ENCODE measurements at places on chromosomes 16 and 17.

GRCh38 chr17:8410883-8411238 is 13.2 kb upstream of the RNF222 start:
- no peak for DNase-seq

- no peak for DNase-seq
Measured at GRCh38 chr16:3792472-3793012, 75.2 kb upstream of the TRAP1 start.

DNA sequence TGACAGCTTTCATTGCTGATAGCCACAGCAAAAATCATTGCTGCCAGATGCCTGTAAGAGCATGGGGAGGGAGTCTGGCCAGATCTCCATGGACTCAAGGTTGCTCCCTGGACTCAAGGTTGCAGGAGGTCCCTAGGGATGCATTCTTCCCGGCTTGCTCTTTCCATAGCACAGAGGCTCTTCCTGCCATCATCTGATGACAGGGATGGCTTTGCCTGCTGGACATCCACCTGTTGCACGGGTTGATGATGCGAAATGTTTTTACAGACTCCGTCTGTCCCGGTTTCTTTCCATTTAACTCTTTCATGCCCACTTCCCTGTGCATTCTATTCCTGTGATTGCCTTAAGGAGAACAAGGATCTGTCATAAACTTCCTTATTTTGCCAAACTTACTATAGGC is 115.6 kb upstream of the HSBP1 start:
- no peak for DNase-seq

DNA sequence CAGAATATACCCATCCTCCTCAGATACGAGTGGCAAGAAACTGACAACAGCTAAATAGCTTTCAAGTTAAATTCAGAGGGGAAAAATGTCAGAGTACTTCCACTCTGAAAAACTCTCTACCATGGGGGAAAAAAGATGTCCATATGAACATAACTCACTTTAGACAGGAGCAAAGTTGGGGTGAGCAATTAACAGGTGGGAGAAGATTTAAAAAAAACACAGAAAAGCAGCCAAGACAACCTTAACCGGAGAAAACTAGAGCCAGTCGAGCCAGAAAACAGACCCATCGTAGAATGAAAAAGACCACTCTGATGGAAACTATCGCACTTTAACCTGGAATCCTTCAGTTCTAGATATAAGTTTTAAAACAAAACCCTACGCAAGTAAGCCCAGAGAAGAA is 833 bp downstream of the TERF2 start:
- no peak for DNase-seq

DNA sequence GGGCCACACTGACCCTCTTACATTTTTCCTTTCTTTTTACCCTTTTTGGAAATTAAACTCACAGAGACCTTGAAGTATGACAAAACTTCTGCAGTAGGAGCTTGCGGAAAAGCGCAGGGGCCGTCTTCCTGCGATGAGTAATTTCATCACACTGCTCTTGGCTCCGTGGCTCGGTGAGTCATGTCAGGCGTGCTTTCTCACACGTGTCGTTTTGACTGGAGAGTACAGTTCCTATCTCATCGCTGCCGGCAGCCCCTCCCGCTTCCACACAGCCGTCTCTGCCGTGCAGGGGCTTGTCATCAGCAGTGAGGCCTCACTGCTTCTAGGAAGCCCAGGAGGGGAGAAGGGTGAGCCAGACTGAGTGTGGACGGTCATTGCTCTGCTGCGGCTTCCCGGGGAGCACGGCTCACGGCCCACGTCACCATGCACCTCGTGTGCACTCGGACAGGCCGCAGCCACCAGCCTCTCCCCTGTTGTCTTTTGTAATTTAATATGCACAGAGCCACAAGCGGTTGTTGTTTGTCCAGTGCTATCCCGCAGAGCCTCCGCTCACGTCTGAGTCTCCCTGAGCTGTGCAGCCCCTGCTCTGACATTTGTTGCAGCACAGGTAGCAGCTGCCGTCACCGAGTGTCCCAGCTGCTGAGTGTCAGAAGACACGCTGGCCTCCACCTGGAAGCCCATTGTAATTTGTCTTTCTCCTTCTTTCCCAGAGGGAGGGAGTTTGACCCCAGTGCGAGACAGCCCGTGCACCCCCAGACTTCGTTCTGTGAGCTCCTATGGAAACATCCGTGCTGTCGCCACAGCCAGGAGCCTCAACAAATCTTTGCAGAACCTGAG is 99.4 kb upstream of the CHMP6 start:
- peak; percentile 72 for DNase-seq

- DNase-seq = no peak
Measured at GRCh38 chr17:17345294-17345597, 42.1 kb downstream of the NT5M start.

- DNase-seq = no peak
Measured at GRCh38 chr17:37361543-37361942, 14.2 kb upstream of the C17orf78 start.

DNA sequence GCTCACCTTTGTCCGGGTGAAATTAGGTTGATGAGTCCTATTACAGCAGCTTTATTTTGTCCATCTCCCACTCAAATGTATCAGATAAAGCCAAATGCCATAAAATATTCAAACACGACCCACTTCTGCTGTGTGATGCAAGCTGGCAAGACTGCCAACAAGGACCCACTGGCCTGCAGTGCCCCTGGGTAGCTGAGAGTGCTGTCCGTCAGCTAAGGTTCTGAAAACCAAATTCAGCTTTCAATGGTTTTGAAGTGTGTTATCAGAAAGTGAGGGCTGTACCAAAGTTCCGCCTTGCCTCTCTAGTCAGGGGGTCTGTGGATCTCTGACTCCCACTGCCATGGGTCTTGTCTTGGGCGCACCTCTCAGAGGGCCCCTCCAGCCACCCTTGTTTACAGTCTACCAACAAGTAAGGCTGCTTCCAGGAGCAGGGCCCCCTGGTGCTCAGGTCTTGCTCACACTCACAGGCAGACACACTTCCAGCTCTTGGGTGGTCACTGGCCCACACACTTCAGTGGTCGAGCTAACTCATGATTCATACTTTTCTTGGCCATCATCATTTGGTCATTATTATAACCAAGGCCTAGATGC is 10.5 kb upstream of the CCDC182 start:
- DNase-seq = no peak

DNA sequence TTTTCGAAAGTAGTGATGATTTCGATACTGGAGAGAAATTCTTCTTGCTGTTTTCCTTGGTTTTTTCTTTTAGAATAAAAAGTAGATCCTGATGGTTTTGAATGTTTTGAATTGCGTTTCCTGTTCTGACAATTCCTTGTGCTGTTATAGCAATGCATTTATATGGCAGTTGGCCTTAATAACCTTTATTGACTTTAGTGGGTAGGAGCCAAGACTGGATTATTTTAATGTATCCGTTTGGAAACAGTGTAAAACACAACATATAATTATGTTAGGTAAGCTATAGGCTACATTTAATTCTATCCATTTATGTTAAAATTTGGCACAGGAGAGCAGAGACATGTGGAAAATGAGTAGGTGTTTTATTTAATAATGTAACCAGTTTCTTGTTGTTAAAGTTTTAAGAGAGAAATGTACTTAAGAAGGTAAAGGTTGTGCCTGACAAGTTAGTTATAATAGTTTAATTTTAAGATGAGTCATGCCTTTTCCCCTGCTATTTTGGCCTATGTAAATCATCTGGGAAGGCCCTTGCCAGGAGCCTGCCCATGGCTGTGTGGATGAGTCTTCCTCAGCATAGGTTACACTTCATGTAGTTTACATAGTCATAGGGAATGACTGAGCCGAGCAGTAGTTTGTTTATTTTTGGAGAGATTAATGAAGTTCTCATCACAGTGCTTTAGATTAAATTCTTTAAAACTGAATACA is 189.9 kb downstream of the FTO start:
- no peak for DNase-seq

DNA sequence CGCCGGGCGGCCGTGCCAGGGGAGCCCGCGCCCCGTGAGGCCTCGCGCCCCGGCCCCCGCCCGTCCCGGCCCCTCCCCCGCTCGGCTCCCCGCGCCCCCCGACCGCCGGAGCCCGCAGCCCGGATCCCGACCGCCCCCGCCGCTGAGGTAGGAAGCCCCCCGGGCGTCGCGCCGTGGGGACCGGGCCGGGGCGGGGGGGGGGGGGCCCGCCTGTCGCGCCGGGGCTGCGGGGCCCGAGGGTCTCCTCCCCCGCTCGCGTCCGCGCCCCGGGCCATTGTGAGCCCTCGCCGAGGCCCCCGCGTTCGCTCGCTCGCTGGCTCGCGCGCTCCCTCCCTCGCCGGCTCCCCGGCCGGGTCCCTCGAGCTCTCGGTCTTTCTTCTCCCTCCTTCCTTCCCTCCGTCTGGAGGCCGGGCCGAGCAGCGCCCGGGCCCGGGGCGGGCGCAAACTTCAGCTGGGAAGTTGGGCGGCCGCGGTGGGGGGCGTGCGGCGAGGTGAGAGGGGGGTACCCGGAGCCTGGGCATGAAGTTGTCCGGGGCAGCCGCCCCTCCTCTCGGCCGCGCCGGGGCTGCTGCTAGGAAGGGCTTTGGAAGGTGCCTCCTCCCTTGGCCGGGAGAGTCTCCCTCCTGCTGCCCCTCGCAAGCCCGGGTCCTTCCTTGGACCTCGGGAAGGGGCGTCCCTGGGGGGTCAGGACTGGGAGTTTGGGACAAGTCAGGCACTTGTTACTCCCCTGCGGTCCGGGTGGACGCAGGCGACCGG is 419 bp downstream of the GLIS2 start:
- DNase-seq = no peak

DNA sequence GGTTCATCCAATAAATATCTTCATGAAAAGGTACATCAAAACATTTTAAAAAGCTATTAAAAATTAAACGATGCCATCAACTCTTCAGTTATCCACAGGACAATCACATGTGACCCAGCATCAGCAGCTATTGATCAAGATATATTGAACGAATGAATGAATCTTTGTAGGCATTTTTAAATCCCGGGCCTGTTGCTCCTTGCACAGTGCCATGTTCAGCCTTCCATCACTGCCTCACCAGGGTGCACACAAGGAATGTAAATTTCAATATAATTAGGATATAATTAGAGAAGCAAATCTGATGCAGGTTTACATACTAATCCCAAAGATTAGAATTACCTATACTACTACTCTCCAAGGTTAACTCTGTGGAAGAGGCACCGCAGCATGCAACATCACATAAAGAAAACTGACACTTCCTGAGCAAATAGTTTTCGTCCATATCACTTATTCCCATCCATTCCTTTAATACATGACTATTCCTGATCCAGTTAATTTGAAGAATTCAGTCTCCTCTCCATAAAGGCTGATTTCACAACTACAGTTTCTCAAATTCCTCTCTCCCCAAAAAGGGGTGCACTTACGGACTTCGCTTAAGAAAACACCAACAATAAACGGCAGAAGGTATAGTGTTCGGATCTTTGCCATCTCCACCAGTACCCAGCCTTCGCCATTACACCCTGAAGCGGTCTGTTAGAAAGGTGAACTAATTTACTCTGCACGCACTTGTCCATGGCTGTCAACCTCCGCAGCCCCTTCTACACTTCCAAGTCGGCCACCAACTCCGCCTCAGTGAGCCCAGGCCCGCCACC is 938 bp downstream of the NCOR1 start:
- DNase-seq = no peak

GRCh38 chr17:80529904-80530292 is 14.7 kb upstream of the RPTOR start:
- DNase-seq = no peak

DNA sequence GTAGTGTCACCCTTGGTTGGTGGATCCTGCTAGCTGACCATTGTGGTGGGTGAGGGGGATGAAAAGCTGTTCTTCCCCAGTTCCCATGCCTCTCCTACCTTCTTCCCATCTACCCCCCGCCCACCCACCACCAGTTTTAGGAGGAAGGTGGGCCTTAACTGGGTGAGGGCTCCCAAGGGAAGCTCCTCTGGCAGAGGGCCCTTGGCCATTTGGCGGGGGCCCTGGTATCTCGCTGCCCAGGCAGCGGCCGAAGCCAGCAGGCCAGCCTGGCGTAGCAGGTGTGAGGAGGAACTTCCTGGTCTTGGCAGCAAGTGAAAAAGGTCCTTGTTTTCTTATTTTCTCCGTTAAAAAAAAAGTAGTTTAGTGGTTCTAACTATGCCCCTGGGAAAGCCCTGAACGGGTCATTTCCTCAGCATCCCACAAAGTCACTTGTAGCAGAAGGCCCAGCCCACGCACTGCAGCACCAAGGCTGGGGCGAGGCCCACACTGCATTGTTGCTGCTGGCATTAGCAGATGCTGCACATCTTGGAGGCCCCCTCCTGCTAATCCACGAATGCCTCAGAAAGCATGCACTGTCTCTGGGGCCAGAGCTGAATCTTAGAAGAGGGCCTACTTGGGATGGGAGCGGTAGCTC is 72.5 kb downstream of the MPRIP start:
- no peak for DNase-seq

DNA sequence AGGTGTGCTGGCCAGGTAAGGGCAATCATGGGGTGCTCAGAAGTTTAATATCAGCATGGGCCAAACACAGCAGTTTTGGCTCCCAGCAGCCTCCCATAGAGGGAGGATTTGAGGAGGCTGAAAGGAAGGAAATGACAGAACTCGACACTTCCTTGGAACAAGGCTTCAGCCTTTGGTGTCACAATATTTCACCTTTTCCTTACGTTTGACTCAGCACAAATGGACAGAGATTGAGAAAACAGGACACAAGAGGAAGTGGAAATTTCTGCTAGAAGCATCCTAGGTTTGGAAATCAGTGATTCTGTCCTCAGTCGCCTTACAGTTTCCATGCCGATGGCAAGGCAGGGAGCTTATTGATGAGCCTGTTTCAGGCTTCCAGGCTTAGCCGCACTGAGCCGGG is 181.4 kb downstream of the MAF start:
- DNase-seq = no peak

DNA sequence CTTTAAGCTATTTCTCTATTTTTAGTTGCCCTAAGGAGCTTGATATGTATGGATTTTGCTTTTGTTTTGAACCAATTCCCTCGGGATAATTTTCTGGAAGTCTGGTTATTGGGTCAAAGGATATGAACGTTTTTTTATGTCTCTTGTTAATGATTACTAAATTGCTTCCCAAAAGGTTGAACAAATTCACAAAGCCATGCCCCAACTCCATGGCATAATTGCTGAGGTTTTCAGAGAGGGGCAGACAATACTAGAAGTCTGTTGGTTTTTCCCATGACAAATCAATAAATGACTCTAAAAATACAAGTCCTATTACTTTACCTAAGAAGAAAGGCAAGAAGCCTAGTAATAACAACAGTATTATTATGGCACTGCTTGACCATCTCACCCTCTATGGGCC is 11.4 kb upstream of the AKAP1 start:
- DNase-seq = no peak
